ENCODE measurements at places on chromosomes 3 and 15. TPM values are rescaled to one million over a fixed set of nuclear protein-coding genes. Genes with fewer than 3 reads are reported as not detected.

TM4SF18 gene
- total RNA-seq: 8.3 TPM

TTC21A gene
- 9.7 TPM for total RNA-seq

ITGB5 gene
- total RNA-seq: 17.1 TPM

CYP1A1 gene
- total RNA-seq: 0.18 TPM

SMAD6 gene
- 10.8 TPM for total RNA-seq

DAG1 gene
- total RNA-seq: 26.3 TPM

MCF2L2 gene
- total RNA-seq: 37.1 TPM

SATB1 gene
- 77.8 TPM for total RNA-seq

TP63 gene
- 0.27 TPM for total RNA-seq

AHSG gene
- total RNA-seq: 0.27 TPM

CCDC39 gene
- 0.54 TPM for total RNA-seq

EPHA3 gene
- total RNA-seq: 57.7 TPM

PSTPIP1 gene
- 0.27 TPM for total RNA-seq

MB21D2 gene
- 41.1 TPM for total RNA-seq

GATM gene
- total RNA-seq: 93.4 TPM

All from cerebellum (tissue), 4 donors.